ENCODE measurements at places on chromosomes 12 and 14. TPM values are rescaled to one million over a fixed set of nuclear protein-coding genes. Genes with fewer than 3 reads are reported as not detected.

LIN7A gene
- total RNA-seq = 8.2 TPM

SPIC gene
- not detected for total RNA-seq

IQSEC3 gene
- 2.5 TPM for total RNA-seq

DNA sequence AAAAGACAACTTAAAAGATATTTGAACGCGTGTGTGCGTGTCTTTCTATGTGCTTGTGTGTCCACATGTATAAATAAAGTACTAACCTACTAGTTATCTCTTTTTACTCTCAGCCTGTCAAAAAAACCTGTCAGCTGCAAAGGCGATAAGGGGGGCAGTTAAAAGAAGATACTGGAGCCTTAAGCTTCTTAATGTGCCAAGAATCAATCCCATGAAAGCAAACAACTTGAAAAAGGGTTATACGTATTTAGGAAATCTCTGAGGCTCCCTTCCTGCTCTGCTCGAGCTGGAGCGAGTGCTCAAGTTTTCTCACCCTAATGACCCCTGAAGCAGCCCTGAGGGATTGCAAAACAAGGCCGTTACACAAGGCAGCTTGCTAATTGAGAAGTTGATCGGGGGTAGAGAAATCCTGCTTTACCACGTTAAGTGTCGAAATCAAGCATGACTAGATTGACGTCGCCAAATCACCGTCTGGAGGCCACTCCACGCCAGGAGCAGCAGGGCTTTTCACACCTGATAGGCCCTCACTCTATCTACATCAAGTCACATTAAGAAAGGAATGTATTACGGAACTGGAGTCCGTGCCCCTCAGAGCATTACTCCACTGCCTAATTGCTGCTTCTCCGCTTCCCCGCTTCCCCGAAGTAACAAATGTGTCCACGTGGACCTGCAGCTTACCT lies 32.4 kb downstream of the LMO3 start:
- no peaks in the 10 kb centered on the region for H3K36me3 ChIP-seq
- H3K4me3 ChIP-seq = peak overlapping the region; percentile 11
- peak overlapping the region; percentile 87 for H3K27ac ChIP-seq
- peaks cover 7% of the 10 kb centered on the region for H3K27me3 ChIP-seq
- peaks cover 10% of the 10 kb centered on the region for H3K4me1 ChIP-seq
- DNase-seq = no peak

DNA sequence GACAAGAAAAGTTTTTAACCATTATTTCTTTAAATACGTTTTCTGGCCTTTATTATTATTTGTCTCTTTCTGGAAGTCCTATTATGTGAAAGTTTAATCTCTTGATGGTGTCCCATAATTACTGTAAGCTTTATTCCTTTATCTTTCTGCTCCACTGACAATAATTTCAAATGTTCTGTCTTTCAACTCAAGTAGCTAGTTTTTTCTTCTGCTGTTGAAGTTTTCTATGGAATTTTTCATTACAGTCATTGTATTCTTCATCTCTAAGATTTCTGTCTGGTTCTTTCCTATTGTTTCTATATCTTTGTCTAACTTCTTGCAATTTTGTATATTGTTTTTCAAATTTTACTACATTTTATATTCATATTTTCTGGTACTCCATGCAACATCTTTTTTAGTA lies 173.6 kb upstream of the MGAT4C start:
- H3K27ac ChIP-seq = no peak overlapping the region
- no peaks in the 10 kb centered on the region for H3K27me3 ChIP-seq
- no peaks in the 10 kb centered on the region for H3K36me3 ChIP-seq
- H3K4me3 ChIP-seq = no peak overlapping the region
- no peak for DNase-seq

GRCh38 chr14:100450736-100451135 lies 127.6 kb downstream of the SLC25A47 start:
- no peak overlapping the region for H3K4me3 ChIP-seq
- no peaks in the 10 kb centered on the region for H3K36me3 ChIP-seq
- H3K27me3 ChIP-seq = peaks cover 2% of the 10 kb centered on the region

DNA sequence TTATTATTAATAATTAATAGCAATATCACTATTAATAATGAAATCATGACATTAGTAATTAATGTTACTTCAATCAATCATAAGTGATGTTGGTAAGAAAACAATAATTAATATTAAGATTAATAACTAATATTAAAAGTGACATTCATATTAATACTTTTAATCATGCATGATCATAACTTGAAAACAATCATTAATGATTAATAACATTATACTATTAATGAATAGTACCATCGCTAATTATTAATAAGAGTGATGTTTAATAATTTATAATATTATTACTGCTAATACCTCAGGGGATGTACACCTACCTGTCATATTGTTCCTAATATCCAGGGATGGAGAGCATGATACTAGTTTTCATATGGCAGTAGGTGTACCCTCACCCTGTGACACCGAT lies 10.0 kb upstream of the CLEC6A start:
- H3K4me3 ChIP-seq = no peak overlapping the region
- no peak for DNase-seq
- H3K27ac ChIP-seq = no peak overlapping the region
- H3K36me3 ChIP-seq = no peaks in the 10 kb centered on the region

DNA sequence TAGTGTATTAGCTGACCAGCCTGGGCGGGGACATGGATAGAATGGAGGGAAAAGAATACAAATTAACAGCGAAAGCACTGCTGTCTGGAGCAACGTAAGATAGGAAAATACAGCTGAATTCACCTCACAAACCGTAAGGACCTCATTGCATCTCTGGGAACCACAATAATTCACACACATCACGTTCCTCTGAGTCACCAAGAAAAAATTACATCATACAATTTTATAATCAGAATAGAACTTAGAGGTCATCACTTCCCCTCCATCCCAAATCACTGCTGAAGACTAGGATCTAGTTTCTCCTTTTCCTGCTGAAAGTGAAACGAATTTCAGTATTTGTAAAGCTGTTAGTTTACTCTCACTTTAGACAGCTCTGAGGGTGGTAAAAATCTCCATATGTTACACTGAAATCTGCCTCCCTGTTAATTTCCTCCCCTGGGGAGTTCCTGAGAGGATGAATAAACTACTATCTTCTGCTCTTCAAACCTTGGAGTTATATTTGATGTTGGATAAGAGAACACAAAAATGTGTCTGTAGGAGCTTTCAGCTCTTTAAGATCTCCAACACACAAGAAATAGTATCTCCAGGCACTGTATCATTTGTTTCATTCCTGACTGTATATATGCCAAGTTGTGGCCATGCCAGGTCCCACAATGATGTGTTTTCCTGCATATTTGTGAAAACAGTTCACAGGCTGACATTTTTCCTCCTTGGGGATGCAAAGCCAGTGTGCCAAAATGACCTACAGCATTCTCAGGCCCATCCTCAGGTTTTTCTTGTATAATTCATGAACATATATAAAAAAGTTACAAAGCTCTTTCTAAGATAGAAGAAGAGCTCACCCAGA lies 63.8 kb upstream of the SSTR1 start:
- H3K4me3 ChIP-seq = no peak overlapping the region
- no peak overlapping the region for H3K27ac ChIP-seq
- no peak for DNase-seq
- H3K27me3 ChIP-seq = no peaks in the 10 kb centered on the region
- no peaks in the 10 kb centered on the region for H3K36me3 ChIP-seq

DNA sequence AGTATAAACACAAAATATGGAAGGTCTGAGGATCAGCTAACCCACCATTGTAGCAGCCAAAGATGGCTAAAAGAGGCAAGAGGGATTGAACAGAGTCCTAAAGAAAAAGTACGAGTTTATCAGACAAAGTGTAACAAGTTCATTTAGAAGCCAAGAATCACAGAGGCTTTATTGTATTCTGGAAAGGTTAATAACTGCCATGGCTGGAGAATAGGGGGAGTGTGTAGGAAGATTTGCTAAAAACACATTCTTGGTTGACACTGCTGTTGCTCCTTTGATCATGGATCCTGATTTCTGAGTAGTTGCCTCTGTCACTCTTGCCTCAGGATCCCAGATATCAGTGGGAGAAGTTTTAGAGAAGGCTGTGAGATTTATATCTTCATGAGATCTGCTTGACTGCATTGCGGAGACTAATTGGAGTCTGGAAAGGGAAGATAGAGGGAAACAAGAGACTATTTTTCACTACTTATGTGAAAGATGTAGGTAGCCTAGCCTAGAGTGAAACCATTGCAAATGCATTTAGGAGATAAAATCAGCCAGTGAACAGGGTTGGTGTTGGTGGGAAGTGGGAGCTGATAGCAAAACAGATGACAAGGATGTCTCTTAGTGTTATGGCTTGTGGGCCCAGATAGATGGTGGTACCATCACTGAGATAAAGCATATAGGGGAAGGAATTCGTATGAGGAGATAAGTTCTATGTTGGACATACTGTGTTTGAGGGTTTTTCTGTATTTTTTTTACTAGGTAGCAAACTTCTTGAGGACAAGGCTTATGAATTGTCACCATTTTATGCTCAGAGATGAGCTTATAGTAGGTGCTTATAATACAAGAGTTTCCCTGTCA lies 402.9 kb upstream of the PDE3A start:
- no peak overlapping the region for H3K27ac ChIP-seq
- DNase-seq = no peak
- peaks cover 28% of the 10 kb centered on the region for H3K4me1 ChIP-seq
- peaks cover 4% of the 10 kb centered on the region for H3K36me3 ChIP-seq
- no peaks in the 10 kb centered on the region for H3K27me3 ChIP-seq

DNA sequence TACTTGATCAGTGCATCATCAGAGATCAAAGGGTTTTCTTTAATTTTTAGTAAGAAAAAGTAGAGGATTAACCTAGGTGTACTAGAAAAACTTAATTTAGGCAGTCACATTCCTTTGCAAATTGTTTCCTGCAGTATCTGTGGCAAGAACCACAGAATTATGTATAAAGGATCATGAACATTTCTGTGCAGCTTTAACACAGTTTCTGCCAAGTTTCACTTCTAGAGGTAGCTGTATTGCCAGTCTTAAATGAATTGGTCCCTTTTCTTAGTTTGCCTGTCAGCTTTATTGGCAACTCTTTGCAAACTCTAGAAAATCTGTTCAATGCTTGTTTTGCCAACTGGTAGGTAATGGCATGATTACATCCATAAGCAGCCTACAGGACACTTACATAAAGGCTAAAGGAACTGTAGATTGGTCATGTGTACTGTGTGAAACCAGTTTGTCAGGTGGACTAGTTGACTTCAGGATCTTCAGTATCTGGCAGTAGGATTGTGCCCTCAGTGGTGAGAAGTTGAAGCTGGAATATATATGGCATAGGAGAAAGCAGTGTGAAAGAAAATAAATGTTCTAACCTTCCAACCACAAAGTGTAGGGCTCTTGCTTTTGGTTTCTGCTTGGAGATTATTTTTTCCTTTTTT lies 75.9 kb downstream of the TTLL5 start:
- H3K36me3 ChIP-seq = peaks cover 13% of the 10 kb centered on the region
- DNase-seq = no peak
- H3K27ac ChIP-seq = no peak overlapping the region
- peaks cover 7% of the 10 kb centered on the region for H3K4me1 ChIP-seq

DNA sequence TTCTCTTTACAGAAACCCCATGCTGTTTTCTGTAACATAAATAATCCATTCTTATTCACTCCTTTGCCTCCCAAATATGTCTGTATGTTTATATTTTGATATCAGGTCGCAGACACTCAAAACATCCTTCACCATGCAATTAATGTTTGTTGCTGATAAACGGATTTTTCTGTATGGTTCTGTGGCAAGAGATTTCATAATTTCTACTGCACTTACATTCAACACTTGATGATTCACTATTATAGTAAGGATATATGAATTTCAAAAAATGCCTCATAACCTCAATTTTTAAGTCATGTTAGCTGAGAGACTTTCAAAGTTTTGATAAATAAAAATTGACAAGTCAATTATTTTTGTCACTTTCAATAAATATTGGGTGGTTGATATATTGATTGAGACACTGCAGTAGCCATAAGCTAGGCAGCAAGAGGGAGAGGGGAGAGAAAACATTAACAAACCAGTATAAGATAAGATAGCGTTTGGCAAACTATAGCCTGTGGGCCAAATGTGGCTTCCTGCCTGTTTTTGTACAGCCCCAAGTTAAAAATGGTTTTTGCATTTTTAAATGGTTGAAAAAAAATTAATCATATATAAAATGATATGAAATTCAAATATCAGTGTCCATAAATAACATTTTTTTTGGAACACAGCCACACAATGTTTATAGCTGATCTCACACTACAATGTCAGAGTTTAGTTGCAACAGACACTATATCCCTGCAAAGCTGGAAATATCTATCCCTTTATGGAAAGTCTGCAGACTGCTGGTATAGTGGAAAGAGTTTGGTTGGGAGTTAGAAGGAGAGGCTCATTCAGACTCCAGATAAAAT lies 18.3 kb downstream of the ALDH6A1 start:
- no peaks in the 10 kb centered on the region for H3K27me3 ChIP-seq
- H3K4me1 ChIP-seq = peaks cover 7% of the 10 kb centered on the region
- no peak overlapping the region for H3K4me3 ChIP-seq
- peaks cover 22% of the 10 kb centered on the region for H3K36me3 ChIP-seq

- no peak overlapping the region for H3K27ac ChIP-seq
- H3K36me3 ChIP-seq = no peaks in the 10 kb centered on the region
- no peak overlapping the region for H3K4me3 ChIP-seq
- H3K27me3 ChIP-seq = no peaks in the 10 kb centered on the region
- no peak for DNase-seq
These were observed 106.8 kb downstream of the BBS10 start for GRCh38 chr12:76241371-76241770.

- H3K27ac ChIP-seq = no peak overlapping the region
- peaks cover 14% of the 10 kb centered on the region for H3K4me1 ChIP-seq
- no peaks in the 10 kb centered on the region for H3K36me3 ChIP-seq
- no peak for DNase-seq
These were observed 42.6 kb upstream of the BCL11B start for GRCh38 chr14:99314623-99315022.

GRCh38 chr14:55976219-55976618 lies 142.0 kb upstream of the PELI2 start:
- H3K4me1 ChIP-seq = peaks cover 12% of the 10 kb centered on the region
- H3K27ac ChIP-seq = no peak overlapping the region
- DNase-seq = no peak
- no peaks in the 10 kb centered on the region for H3K36me3 ChIP-seq

- no peaks in the 10 kb centered on the region for H3K36me3 ChIP-seq
- no peak overlapping the region for H3K27ac ChIP-seq
- no peaks in the 10 kb centered on the region for H3K4me1 ChIP-seq
- H3K27me3 ChIP-seq = no peaks in the 10 kb centered on the region
- H3K4me3 ChIP-seq = no peak overlapping the region
- DNase-seq = no peak
These were observed 768.8 kb upstream of the NOVA1 start for GRCh38 chr14:27366596-27366995.
